Inflammatory macrophage treated with lipopolysaccharide for 4 hours (primary cell): ENCODE measurements at places on chromosomes 13 and 19.

GRCh38 chr13:105365831-105366230 is 1169.6 kb downstream of the EFNB2 start:
- no peak for DNase-seq

- no peak for DNase-seq
Measured at GRCh38 chr13:46555722-46556417, 2.9 kb downstream of the LRCH1 start.

- DNase-seq = no peak
Measured at GRCh38 chr19:32022044-32022640, 323.3 kb upstream of the ZNF507 start.

- DNase-seq = no peak
Measured at GRCh38 chr13:95184317-95184716, 116.9 kb downstream of the ABCC4 start.

GRCh38 chr19:2283835-2284507 is 2.0 kb upstream of the PEAK3 start:
- no peak for DNase-seq

DNA sequence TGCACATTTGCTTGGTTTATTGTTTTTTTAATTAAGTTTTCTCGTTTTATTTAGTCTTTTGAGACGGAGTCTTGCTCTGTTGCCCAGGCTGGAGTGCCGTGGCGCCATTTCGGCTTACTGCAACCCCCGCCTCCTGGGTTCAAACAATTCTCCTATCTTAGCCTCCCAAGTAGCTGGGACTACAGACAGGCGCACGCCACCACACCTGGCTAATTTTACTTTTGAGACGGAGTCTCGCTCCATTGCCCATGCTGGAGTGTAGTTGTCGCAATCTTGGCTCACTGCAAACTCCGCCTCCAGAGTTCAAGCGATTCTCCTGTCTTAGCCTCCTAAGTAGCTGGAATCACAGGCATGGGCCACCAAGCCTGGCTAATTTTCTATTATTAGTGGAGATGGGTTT is 1.3 kb downstream of the RPS9 start:
- no peak for DNase-seq

DNA sequence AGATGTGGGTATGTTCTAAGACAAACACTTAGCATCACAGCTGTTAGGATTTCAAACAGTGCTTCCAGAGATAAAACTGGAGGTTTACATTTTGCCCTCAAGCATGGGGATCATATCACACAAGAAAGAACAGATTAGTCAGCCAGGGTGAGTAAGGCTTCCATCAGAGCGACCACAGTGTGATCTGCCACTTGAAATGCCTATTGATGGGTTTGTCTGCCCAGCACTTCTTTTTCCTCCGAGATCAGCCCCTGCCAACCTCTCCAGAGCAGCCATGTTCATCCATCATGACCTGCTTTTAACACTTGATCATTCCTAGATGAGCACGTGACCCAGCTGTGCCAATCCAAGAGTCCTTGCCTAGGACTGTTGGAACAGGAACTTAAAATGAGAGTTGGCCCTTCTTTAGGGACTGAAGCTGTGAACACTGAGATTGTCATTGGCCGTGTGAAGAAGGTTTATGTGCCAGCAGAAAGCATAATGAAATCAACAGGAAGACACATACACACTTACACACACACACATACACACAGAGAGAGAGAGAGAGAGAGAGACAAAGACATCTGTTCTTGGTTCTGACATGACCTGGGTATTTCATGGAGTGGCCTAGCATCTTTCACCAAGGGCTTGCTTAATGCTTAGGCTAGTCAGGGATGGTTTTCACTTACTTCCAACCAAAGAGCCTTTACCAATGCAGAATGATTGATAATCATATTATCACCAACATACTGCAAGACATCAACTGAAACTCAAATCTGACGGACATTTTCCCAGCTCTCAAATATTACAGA is 5.2 kb upstream of the CEBPG start:
- no peak for DNase-seq

- no peak for DNase-seq
Measured at GRCh38 chr13:69660155-69660554, 447.5 kb upstream of the ATXN8OS start.

- DNase-seq = peak; percentile 93
Measured at GRCh38 chr19:10259162-10259905, 7.3 kb downstream of the MRPL4 start.

GRCh38 chr13:99086267-99087097 is 108.6 kb upstream of the DOCK9 start:
- peak; percentile 40 for DNase-seq

- DNase-seq = no peak
Measured at GRCh38 chr19:996051-996838, 4.0 kb upstream of the GRIN3B start.

- DNase-seq = no peak
Measured at GRCh38 chr19:8459095-8459494, 14.3 kb downstream of the HNRNPM start.

- DNase-seq = no peak
Measured at GRCh38 chr19:2243274-2244124, 5.6 kb upstream of the AMH start.

DNA sequence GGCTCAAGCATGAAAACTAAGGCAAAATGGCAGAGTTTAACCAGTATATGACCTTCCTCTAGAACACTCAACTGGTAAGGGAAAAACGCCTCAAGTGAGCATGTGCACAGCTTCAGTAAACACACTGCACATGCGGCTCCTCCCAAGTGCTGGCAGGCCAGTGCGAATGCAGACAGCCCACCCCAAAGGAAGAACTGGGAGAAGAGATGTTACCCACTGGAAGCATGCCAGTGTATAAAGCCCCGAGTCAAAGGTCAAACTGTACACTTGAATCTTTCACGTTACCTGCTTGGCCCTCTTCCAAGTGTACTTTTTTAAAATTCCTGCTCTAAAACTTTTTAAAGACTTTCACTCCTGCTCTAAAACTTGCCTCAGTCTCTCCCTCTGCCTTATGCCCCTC is 19.2 kb upstream of the RCBTB1 start:
- DNase-seq = no peak

- peak; percentile 32 for DNase-seq
Measured at GRCh38 chr19:50777830-50778303, 7.6 kb downstream of the GPR32 start.

DNA sequence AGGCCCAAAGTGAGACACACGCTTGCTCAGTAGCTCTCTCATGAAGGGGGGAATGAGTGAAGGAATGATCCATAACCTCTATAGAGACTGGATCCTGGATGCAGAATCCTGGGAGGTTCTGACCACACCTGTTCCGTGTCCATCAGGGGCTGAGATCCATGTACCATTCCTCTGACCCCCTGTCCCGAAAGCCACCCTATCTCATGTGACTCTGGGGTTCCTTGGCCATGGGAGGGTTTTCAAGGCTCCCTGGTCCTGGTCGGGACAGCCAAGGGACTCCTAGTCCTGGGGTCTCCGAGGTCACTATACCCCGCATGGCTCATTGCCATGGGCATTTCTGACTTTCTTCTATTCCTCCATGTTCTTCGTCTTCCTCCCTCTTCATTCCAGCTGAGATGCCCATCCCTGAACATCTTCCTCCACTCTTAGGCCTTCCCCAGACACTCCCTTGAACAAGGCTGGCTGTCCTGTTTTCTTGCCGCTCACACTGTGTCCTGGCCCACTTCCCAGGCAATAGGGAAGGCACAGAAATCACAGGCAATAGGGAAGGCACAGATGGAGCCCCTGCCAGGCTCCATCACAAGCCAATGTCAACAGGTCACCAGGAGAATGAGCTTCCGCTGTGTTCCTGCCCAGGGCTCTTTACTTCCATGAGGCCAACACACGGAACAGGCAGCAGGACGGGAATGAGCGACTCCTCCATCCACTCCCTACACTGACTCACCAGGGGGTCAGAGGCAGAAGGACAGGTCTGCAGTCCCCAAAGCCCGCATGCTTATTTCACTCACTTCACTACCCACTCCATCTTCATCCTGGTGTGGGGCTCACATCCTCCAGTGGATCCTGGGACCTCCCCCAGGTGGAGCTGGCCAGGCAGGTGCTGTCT is 3.2 kb downstream of the CEACAM5 start:
- no peak for DNase-seq

GRCh38 chr13:93412676-93413075 is 186.1 kb downstream of the GPC6 start:
- no peak for DNase-seq

GRCh38 chr13:39956036-39956435 is 300.6 kb downstream of the COG6 start:
- DNase-seq = no peak

DNA sequence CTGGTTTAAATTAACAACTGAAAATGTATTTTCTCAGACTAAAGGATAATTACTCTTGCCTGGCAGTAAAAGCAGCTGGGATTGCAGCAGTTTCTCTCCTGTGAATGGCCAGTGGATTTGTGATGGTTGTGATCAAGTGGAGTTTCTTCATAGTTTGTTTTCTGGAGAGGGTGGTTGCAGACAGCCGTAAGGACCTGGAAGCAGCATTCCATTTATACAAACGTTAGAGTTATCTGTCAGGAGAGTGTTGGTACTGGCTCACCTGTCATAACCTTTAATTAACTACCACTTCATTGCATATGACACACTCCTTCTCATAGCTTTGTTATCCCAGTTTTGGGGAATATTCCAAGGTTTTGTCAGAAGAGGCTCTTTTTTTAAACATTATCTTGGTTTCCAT is 258.4 kb upstream of the SLC10A2 start:
- DNase-seq = no peak

GRCh38 chr13:98484289-98485219 is 92.4 kb downstream of the STK24 start:
- DNase-seq = peak; percentile 96

DNA sequence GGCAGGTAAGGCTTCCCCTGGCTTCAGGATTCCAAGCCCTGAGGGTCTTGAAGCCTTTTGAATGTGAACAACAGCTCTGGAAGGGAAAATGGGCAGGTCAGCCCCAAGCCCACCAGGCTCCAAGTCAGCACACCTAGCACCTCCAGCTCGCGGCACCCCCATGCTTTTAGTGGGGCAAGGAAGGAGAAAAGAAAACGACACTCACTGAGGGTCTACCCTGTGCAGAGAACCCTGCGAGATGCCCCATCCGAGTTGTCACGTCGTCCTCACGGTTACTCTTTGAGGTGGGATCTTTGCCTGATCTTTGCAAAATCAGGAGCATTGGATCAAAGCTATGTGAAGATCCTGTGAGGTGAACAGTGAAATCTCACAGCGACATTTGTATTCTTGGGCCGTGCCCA is 5.7 kb upstream of the F10 start:
- DNase-seq = no peak

GRCh38 chr19:58059671-58060078 is 593 bp downstream of the ZNF135 start:
- no peak for DNase-seq

DNA sequence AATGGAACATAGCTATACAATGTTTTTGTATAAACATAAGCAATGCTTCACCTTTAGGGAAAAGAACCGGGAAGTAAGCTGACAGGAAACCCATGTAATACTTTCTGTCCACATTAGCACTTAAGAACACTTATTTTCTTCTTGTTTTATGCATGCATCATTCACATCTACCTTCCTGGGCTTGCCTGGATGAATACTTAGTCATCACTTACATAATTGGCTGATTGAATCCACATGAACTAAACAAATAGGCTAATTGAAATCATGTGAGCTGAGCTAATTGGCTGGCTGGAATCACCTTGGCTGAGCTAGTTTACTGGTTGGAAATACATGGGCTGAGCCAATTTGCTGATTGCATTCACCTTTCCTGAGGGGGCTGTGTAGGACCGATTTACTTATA is 78.8 kb downstream of the ZNF726 start:
- no peak for DNase-seq
